ENCODE measurements at places on chromosomes 2 and 18. TPM values are rescaled to one million over a fixed set of nuclear protein-coding genes. Genes with fewer than 3 reads are reported as not detected.

Gene IAH1
- 71.9 TPM for total RNA-seq

Gene SATB2
- total RNA-seq, result 1.6 TPM

Gene PPP1R1C
- 14.8 TPM for total RNA-seq

Gene PLGLB2
- 0.85 TPM for total RNA-seq

Gene YIPF4
- 24.7 TPM for total RNA-seq

Gene MRO
- total RNA-seq, result 1.4 TPM

DNA sequence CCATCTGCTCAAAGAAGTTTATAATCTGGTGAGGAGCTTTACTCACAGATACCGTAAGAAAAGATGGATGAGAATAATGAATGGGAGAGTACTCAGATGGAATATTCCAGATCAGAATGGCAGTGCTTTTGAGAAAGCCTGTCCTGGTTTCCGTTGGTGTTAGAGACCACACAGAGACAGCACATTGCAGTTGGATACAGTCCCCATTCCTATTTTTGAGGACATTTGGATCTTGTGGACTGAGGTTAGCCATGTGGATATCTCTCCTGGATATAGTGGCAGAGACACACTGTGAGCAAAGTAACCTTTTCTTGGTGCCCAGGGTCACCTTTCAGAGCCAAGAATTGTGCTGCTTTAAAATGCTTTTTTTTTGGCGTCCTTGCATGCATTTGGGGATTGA is 63.7 kb downstream of the TANC1 start:
- H3K4me1 ChIP-seq, result peaks cover 25% of the 10 kb centered on the region
- no peaks in the 10 kb centered on the region for H3K36me3 ChIP-seq
- H3K27me3 ChIP-seq, result no peaks in the 10 kb centered on the region
- peak overlapping the region; percentile 80 for H3K27ac ChIP-seq

DNA sequence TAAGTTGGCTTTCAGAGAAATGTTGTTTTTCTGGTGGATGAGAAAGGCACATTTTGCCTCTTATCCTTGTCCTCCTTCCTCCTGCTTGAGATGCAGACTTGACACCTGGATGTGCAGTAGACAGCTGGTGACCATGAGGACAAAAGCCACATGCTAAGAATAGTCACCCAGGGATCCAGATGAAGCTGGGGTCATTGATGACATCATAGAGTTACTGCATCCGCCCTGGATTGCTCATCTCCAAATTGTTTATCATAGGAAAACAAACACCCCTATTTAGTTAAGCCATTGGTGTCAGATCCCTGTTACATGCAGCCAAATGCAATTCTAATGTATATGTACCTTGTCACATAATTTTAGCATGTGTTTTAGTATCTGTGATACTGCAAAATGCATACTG is 16.3 kb upstream of the SLC1A4 start:
- no peak overlapping the region for H3K27ac ChIP-seq
- no peak for DNase-seq
- peaks cover 19% of the 10 kb centered on the region for H3K4me1 ChIP-seq
- H3K36me3 ChIP-seq, result no peaks in the 10 kb centered on the region
- H3K4me3 ChIP-seq, result no peak overlapping the region

- H3K27me3 ChIP-seq, result no peaks in the 10 kb centered on the region
- H3K27ac ChIP-seq, result no peak overlapping the region
- H3K36me3 ChIP-seq, result no peaks in the 10 kb centered on the region
- H3K4me1 ChIP-seq, result no peaks in the 10 kb centered on the region
These were observed 134.4 kb downstream of the GULP1 start for GRCh38 chr2:188426121-188426520.

DNA sequence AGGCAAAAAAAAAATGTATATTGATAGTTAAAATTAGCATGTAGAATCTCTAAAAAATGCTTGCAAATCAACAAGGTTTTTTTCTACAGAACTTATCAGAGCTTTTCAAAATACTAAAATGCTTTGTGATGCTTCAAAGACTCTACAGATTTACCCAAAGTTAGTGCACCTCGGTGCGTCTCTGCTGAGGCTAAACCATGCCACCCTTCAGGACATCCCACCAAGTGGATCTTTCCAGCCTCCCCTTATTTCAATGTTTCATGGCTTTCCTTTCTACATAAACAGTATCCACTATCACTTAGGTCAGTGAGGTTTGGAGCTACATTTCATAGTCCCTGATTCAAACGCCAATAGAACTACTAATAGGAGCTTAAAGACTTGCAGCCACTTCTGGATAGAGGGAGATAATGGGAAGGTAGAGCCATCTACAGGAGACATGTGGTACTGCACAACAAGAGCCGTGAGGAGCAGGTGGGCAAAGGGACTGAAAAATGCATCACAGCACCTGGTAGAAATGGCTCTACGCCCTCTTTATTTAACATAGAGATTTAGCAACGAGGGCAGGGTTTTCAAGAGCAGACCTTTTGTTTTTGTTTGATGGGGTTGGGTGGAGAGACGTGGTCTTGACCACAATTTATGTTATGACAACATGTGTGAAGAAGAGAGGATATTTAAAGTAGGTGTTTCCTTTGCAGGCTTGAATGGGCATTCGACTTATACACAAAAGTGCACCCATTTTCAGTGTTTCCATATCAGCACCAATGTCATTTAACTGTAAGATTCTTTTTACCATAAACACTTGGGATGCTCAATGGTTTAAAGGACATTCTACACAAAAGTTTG is 56.1 kb upstream of the SLC35G4 start:
- H3K4me1 ChIP-seq, result no peaks in the 10 kb centered on the region
- no peak overlapping the region for H3K27ac ChIP-seq
- H3K27me3 ChIP-seq, result peaks cover 11% of the 10 kb centered on the region
- no peak for DNase-seq
- H3K4me3 ChIP-seq, result no peak overlapping the region

- no peaks in the 10 kb centered on the region for H3K36me3 ChIP-seq
- DNase-seq, result no peak
- no peaks in the 10 kb centered on the region for H3K4me1 ChIP-seq
- H3K27me3 ChIP-seq, result no peaks in the 10 kb centered on the region
- no peak overlapping the region for H3K4me3 ChIP-seq
These were observed 53.5 kb downstream of the CCBE1 start for GRCh38 chr18:59643740-59644139.

DNA sequence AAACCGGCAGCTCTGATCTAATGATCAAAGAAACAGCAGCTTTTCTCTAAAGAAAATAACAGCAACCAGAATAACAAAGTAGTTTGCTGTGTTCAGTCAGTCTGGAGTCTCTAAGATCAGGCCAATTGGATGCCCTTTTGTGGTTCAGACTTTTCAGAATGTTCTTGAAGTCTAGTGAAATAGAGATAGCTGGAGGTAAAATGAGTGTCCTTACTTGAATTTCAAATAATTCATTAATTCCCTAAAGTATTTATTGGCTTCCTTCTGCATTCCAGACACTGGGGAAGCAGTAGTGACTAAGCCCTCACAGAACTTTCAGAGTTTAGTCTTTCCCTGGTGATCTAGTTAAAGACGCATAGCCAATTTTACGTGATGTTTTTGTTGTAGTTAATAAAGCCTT is 58.7 kb downstream of the C18orf54 start:
- no peak overlapping the region for H3K27ac ChIP-seq
- DNase-seq, result no peak
- H3K4me3 ChIP-seq, result no peak overlapping the region

GRCh38 chr2:83186105-83186760 is 1272.8 kb downstream of the SUCLG1 start:
- H3K27me3 ChIP-seq, result no peaks in the 10 kb centered on the region
- no peaks in the 10 kb centered on the region for H3K4me1 ChIP-seq
- H3K27ac ChIP-seq, result no peak overlapping the region
- no peak for DNase-seq
- no peak overlapping the region for H3K4me3 ChIP-seq

DNA sequence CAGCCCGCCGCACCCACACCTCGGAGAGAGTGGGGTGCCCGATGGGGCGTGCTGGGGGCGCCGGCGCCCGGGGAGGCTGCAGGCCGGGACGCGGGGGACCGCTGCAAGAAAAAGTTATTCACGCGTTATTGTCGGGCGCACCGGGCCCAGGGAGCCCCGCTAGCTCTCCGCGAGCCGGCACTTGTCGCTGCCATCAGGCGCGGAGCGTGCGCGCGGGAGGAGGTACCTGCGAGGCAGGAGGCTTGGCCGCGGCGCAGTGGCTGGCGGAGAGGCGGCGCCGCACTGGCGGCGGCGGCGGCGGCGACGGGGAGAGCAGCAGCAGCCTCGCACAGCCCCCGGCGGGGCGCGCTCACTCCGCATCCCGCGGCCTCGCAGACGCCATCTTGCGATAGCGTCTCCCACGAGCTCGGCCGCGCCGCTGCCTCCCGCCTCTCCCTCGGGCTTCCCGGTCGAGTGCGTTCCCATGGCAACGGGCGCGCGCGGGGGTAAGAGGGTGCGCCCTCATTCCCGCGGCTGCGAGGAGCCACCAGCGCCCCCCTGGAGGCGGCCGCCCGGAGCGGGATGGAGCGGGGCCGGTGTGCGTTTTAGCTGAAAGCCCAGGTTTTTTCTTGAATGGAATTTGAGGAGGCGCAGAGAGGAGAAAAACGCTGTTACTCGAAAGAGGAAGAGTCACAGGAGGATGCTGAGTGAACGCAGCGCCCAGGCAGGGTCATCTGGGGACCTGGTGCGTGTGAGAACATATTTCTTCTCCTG is at the start of gene CHN1:
TSS of gene CHN1 (minus strand) at position 402 of the 753 bp plus-strand sequence. CDS start 469 bp downstream, outside the sequence.
- peaks cover 26% of the 10 kb centered on the region for H3K4me1 ChIP-seq
- H3K4me3 ChIP-seq, result peak within 1 kb of the TSS; percentile 72
- no peaks in the 10 kb centered on the region for H3K36me3 ChIP-seq

- DNase-seq, result no peak
- H3K27ac ChIP-seq, result no peak overlapping the region
- H3K36me3 ChIP-seq, result no peaks in the 10 kb centered on the region
- H3K4me3 ChIP-seq, result no peak overlapping the region
- no peaks in the 10 kb centered on the region for H3K27me3 ChIP-seq
These were observed 179.0 kb downstream of the ASXL3 start for GRCh38 chr18:33757037-33757436.

DNA sequence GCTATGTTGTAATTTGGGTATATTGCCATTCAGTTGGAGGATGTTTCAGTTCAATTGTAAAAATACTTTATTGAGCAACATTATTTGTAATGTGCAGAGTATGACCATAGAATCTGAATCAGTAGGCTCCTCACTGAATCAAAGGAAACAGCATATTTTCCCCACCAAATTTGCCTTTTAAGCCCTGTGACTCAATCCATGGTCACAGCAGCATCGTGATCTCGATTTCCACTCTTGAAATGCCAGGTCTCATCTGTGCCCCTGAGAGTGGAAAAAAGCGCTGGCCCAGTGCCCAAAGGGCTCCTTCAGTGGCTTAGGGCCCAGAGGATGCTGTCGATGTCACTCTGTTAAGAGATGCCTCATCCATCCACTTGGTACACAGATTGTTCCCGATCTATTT is 57.5 kb downstream of the FHOD3 start:
- no peak for DNase-seq
- peaks cover 28% of the 10 kb centered on the region for H3K4me1 ChIP-seq
- no peak overlapping the region for H3K4me3 ChIP-seq
- H3K36me3 ChIP-seq, result no peaks in the 10 kb centered on the region

- peak overlapping the region; percentile 95 for H3K27ac ChIP-seq
- no peak for DNase-seq
- peak overlapping the region; percentile 61 for H3K4me3 ChIP-seq
- peaks cover 8% of the 10 kb centered on the region for H3K4me1 ChIP-seq
These were observed 786 bp downstream of the POLE4 start for GRCh38 chr2:74959106-74959751.

GRCh38 chr2:196681510-196681909 is 42.0 kb downstream of the CCDC150 start:
- H3K4me1 ChIP-seq, result no peaks in the 10 kb centered on the region
- no peaks in the 10 kb centered on the region for H3K36me3 ChIP-seq
- H3K4me3 ChIP-seq, result no peak overlapping the region
- no peaks in the 10 kb centered on the region for H3K27me3 ChIP-seq

GRCh38 chr2:138838851-138839620 is 58.8 kb upstream of the NXPH2 start:
- no peaks in the 10 kb centered on the region for H3K36me3 ChIP-seq
- peaks cover 10% of the 10 kb centered on the region for H3K27me3 ChIP-seq
- H3K27ac ChIP-seq, result no peak overlapping the region
- DNase-seq, result no peak

GRCh38 chr2:42890791-42891355 is 98.5 kb upstream of the HAAO start:
- H3K36me3 ChIP-seq, result no peaks in the 10 kb centered on the region
- no peaks in the 10 kb centered on the region for H3K27me3 ChIP-seq
- no peak for DNase-seq

- H3K27me3 ChIP-seq, result no peaks in the 10 kb centered on the region
- no peak for DNase-seq
- H3K4me3 ChIP-seq, result no peak overlapping the region
- no peaks in the 10 kb centered on the region for H3K36me3 ChIP-seq
These were observed 139.6 kb downstream of the SH3BP4 start for GRCh38 chr2:235091421-235091820.

- H3K4me3 ChIP-seq, result no peak overlapping the region
- H3K36me3 ChIP-seq, result no peaks in the 10 kb centered on the region
- no peak for DNase-seq
- H3K27ac ChIP-seq, result no peak overlapping the region
- H3K27me3 ChIP-seq, result peaks cover 40% of the 10 kb centered on the region
These were observed 37.0 kb upstream of the CTDP1 start for GRCh38 chr18:79642626-79643025.

DNA sequence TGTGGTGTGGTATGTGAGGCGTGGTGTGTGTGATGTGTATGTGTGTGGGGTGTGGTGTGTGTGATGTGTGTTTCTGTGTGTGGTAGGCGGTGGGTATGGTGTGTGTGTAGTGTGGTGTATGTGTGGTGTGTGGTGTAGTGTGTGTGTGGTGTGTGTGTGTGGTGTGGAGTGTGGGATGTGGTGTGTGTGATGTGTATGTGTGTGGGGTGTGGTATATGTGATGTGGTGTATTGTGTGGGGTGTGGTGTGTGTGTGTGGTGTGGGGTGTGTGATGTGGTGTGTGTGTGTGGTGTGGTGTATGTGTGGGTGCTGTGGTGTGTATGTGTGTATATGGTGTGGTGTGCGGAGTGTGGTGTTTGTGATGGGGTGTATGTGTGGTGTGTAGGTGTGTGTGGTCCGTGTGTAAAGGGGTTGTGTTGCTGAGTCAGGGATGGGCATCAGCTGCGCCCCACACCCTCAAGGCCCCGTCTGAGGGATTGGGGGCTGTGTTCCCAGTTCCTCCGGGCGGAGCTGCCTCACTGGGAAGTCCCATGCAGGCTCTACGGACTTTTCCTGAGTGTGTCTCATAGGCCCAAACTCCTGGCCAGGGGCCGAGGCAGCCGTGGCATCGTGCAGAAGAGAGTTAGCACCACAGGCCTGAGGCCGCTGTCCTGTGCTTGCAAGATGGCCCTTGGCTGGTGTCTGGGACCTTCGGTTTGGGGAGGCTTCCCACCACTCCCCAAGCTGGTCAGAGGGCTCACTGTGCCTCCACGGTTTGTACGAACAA is 18.2 kb upstream of the ARL4C start:
- DNase-seq, result no peak
- no peaks in the 10 kb centered on the region for H3K4me1 ChIP-seq
- no peak overlapping the region for H3K4me3 ChIP-seq
- H3K27me3 ChIP-seq, result no peaks in the 10 kb centered on the region
- no peaks in the 10 kb centered on the region for H3K36me3 ChIP-seq

All from heart left ventricle (tissue), 16 donors.